Islet precursor cell (in vitro differentiated cells): ENCODE measurements at places on chromosomes 2 and 18.
A peak's percentile ranks its signal among the peaks of the same experiment; 100 is the strongest.

GRCh38 chr2:74738586-74738985, 84.5 kb downstream of the SEMA4F start:
- DNase-seq: no peak

GRCh38 chr18:47604021-47604420, 326.4 kb downstream of the SMAD2 start:
- DNase-seq: peak; percentile 49

GRCh38 chr2:85431570-85432205, 13.2 kb downstream of the SH2D6 start:
- no peak for DNase-seq

- DNase-seq: no peak
These were observed 23.3 kb downstream of the ARMC9 start for GRCh38 chr2:231221761-231222160.

GRCh38 chr2:205934443-205934842, 151.5 kb downstream of the INO80D start:
- no peak for DNase-seq

GRCh38 chr2:85409845-85410583, at the start of gene CAPG:
TSS of gene CAPG (minus strand) at chr2:85410366. CDS start at chr2:85402145, 8,221 bp downstream.
- no peak for DNase-seq

DNA sequence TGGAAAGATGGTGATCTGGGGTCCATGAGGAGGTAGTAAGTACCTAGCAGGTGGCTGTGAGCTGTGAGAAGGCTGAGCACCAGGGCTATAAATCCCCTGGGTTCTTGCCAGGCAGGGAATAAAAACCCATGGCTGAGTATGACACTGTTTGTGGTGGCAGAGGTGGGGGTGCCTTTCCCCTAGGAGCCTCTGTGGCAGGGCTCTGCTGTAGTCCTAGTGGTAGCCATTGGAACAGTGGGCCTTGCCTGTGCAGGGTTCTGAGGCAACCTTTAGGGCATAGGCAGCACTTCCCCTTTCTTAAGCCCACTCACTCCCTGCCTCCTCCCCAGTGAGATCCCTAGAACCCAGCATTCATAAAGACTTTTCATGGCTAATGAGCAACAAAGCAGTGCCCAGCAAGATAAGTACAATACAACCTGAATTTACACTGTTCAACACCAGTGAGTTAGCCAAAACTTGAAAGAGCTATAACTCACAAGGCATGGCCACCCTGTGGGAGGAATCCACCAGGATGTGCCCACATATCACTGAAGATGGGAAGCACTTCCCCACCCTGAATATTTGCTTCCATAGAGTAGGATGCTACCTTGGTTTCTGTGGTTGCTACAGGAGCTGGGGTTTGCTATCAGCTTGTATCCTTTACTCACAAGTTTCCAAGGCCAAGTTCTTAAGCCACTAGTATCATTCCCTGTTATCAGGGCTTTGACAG, 100.9 kb upstream of the NEUROD1 start:
- DNase-seq: no peak

DNA sequence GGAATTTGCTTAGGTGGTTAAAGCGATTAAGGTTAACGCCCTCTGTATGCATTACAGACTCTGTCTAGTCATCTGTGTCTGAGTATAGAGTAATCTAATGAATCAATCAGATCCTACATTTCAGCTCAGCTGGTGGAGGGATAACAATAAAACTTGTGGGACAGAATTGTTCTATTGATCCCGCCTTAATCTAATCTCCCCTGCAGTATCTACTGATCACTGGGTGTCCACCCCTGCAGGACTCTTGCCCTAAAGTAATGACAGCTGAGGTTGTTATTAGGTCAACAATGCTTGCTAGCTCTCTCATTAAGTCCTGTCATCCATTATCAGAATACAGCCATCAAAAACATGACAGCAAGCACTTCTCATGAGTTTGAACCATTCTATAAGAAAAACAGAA, 462.6 kb upstream of the TMEFF2 start:
- no peak for DNase-seq

GRCh38 chr2:110800611-110801402, 68.4 kb downstream of the ACOXL start:
- no peak for DNase-seq

- peak; percentile 91 for DNase-seq
These were observed 161.9 kb downstream of the SUCLG1 start for GRCh38 chr2:84297155-84297554.

- DNase-seq: no peak
These were observed 24.8 kb downstream of the CYRIA start for GRCh38 chr2:16640867-16641266.

DNA sequence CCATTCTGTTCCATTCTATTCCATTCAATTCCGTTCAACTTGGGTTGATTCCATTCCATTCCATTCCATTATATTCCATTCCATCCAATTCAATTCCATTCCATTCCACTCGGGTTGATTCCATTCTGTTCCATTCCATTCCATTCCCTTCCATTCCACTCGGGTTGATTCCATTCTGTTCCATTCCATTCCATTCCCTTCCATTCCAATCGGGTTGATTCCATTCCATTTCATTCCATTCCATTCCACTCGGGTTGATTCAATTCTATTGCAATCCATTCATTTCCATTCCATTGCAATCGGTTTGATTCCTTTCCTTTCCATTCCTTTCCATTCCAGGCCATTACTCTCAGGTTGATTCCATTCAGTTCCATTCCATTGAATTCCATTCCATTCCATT, 1138.4 kb downstream of the RPIA start:
- no peak for DNase-seq

GRCh38 chr2:236702657-236703372, 133.2 kb downstream of the ACKR3 start:
- no peak for DNase-seq

DNA sequence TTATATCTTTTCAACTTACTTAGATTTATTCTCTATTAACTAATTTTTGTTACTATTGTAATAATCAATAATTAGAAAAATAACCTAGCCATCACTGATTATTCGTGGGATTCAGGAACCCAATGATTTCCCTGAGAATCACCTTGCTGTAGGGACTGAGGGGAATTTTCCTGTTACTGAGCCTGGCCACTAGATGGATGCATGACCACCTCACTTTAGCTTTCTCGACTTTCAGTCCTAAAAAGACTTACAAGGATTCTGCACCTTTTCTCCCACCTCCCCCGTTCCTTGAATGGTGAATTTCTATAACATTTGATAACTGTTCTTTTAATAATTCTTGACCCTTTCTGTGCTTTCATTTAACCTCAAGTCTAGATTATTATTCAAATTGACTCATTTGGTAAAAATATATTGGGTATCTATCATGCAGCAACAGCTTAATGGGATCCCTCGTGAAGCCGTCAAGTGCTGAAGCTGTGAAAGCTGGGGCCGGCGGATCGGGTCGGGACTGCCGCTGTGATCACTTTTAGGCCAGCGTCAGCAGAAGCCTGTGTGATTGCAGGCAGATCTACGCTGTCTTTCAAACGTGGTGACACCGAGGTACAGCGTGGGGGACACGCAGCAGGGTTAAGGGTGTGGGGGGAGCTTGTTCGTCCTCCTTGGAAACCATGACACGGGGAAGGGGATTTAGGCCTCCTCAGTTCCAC, 38.8 kb upstream of the TMEM18 start:
- no peak for DNase-seq

DNA sequence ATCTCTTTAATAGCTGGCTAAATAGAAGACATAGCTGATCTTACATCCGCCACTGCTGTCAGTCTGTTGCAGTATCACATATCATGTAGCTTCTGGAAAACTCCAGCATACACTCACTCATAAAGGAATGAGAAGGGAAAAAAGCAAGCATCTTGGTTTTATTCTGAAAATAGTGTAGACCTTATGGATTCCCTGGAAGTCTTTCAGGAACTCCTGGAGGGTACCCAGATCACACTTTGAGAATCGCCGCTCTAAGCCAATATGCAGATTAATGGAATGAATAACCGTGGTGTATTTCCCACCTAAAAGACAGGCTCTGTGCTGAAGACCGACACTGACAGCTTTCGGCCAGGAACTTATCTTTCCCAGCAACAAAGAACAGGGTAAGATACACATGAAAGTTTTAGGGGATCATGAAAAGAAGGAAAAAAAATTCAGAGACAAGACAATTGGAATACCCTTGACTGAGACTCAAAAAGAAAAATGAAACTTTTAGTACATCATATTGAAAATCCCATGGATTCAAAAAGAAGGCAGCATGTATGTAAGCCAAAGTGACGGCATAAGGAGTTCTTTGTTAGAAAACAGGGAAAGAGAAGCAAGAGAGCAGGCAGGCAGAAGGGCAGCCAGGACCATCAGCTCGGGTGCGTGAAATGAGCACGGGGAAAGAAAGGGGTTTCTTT, 56.4 kb upstream of the SEC11C start:
- DNase-seq: no peak

GRCh38 chr2:39650468-39650867, 15.2 kb upstream of the TMEM178A start:
- DNase-seq: no peak
